EL (cell line): ENCODE measurements at places on chromosomes 13 and 19.

DNA sequence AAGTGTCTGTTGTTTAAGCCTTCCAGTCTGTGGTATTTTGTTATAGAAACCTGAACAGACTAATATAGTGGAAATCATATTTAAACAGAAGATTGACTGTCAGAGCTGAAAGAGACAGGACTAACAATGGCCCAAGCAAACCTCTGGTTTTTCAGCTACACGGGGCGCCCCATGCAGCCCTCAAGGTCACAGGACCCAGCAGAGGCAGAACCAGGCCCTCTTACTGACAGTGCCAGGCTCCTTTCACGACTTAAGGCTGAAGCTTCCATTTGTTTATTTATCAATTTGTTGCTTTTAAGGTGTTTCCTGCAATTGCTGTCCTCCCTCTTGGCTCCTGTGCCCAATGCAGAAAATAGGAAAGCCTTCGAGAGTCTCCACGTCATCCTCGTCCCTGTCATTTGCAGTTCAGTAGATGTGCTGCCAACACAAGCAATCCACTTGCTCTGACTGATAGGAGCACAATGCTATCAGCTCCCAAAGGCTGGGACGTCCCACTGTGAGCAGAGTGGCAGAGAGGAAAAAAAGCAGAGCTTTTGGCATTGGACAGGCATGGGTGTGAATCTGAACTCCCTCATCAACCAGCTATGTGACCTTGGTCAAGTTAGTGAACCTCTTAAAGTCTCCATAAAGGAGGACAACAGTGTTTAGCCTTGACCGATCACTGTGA lies 10.5 kb upstream of the SLC7A1 start:
- no peak for DNase-seq

DNA sequence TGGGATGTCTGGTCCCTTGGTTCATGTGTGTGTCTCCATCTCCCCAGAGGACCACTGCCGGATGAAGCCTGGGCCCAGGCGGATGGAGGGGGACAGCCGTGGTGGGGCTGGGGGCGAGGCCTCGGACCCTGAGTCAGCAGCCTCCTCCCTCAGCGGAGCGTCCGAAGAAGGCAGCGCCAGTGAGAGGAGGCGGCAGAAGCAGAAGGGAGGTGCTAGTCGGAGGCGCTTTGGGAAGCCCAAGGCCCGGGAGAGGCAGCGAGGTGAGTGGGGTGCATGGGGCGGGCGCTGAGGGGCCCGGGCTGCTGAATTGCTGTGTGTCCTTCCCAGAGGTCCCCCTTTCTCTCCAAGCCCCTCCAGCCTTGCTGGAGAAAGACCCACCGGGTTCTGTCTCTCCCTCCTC lies 3.2 kb downstream of the CCDC106 start:
- no peak for DNase-seq

GRCh38 chr13:30113551-30113950 lies 193.8 kb downstream of the KATNAL1 start:
- DNase-seq, result no peak

GRCh38 chr19:34675919-34676318 lies 1.0 kb downstream of the SCGB2B2 start:
- no peak for DNase-seq

GRCh38 chr19:18951721-18952281 lies 10.8 kb upstream of the HOMER3 start:
- peak; percentile 96 for DNase-seq

DNA sequence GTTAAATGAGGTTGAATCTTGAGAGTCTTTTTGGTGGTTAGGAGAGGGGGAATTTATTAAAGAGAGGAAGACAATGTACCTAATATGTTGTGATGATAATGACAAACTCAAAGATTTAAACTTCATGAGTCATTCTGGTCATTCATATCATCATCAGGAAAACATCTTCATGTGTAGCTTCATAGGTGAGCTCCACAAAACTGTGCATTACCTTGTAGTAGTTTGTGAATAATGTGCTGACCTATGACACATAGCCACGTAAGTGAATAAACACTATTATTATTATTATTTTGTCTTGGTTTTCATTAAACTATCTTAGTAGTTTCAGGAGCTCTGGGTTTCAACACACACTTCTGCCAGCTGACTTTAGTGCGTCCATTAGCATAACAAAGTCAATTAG lies 997 bp upstream of the GPC6 start:
- DNase-seq, result no peak

DNA sequence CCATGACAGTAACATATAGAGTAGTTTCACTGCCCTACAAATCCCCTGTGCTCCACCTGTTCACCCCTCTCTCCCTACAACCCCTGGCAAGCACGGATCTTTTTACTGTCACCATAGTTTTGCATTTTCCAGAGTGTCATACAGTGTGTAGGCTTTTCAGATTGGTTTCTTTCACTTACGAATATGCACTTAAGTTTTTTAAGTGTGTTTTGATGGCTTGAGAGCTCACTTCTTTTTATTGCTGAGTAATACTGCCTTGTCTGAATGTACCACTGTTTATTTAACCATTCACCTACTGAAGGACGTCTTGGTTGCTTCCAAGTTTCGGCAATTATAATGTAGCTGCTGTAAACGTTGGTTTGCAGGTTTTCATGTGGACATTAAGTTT lies 175.1 kb downstream of the ITGBL1 start:
- DNase-seq, result no peak

DNA sequence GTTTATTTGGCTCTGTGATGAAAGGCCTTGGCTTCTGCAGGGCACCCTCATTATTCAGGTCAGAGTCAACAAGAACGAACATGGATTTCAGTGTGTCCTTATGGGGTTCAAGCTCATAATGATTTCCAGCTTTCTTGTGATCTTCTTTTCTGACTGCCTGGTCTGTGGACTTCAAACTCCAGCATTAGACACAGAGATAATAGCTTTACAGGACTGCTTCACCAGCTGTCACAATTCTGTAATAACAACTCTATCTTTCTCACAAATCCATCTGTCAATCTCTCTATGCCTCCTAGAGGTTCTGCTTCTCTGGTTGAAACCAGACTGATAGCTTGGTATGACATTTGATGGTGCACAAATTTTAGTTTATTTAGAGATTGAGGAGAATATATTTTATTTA lies 13.1 kb upstream of the SLITRK6 start:
- DNase-seq, result no peak

GRCh38 chr13:49521224-49521623 lies 25.5 kb downstream of the PHF11 start:
- DNase-seq, result no peak

DNA sequence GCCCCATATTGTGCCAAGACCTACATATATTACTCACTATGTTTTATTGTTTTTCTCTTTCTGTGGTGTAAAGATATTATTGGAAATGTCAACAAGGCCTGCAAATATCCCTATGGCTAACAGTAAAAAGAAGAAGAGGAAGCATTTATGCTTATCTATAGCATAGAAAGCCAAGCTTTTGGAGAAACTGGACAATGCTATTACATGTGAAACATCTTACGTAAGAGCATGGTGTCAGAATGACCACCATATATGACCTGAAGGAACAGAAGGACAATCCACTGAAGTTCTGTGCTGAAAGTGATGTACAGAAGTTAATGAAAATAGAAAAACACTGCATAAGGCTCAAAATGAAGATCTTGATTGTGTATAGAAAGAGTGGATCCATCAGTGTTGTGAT lies 145.2 kb downstream of the KCTD12 start:
- no peak for DNase-seq

GRCh38 chr19:1852581-1853128 lies 4.4 kb upstream of the REXO1 start:
- no peak for DNase-seq

DNA sequence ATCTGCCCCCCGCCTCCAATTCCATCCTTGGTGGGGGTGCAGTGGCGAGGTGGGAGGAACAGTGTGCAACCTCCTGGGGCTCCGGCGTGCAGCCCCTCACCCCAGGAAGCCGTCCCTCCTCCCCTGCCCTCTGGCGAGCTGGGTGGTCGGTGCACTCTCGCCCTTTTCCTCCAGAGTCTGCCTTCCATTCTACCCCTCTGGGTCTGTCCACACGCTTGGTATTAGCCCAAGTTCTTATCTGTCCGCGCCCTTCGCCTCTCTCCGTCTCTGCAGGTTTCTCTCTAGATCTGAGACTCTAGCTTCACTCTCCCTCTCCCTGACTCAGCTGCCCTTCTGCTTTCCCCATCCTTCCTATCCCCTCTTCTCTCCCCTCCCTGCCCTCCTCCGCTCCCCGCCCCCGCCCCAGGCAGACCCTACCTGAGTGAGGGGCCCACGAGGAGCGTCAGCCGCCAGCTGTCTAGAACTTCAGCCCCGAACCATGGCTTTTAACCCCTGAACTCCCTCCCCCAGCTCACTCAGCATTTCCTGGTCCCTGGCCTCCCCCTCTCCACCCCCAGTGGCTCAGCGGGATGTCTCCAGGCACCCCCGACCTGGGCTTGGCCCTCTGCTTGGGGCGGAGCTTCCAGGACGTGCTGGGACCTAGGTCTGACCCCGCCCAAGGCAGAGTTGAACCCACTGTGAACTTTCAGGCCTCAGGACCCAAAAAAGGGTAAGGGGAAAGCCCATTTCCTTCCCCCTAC lies 499 bp upstream of the KLK13 start:
- no peak for DNase-seq

DNA sequence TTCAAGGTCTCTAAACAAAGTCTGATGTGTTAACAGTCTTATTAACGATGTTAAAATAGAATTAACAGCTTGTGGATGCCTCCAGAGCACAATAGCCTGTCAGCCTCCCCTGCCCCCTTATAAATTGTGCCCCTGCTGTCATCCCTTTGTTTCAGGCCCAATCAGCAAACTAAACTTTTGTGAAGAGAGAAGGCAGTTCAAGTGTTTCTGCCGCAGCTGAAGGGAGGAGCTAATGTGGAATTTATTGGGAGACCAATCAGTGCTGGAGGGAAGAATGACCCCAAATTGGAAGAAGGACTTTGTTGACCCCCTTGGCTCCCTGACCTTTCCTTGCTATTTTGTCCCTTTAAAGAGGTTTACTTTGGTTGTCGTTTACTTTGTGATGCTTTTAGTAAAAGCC lies 160.5 kb downstream of the TM9SF2 start:
- no peak for DNase-seq

- no peak for DNase-seq
Observed at GRCh38 chr19:19687090-19687489, 18.5 kb downstream of the ZNF101 start.

DNA sequence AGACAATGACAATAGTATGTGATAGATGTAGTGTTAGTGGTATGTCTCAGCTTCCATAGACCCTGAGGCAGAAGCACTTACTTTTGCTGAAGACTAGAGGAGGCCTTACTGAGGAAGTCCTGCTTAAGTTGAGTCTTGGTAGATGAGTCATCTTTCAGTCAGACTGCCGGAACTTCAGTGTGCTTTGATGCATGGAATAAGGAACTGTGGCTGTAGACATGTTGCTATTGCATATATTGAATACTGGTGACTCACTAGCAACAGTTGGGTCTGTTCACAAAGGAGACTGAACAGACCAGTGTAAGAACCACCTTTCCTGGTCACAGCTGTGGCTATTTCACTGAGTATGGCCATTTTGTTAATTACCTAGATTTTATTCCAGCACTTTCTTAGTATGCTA lies 1000.6 kb downstream of the OLFM4 start:
- DNase-seq, result no peak

DNA sequence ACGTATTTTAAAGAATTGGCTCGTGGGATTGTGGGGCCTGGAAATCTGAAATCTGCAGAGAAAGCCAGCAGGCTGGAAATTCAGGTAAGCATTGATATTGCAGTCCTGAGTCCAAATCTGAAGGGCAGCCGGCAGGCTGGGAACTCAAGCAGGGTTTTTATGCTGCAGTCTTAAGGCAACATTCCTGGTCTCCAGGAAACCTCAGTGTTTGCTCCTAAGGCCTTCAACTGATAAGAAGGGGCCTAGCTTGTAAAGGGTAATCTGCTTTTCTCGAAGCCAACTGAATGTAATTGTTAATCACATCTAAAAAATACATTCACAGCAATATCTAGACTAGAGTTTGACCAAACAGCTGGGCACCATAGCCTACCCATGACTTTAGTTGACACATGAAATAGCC lies 154.4 kb downstream of the EFNB2 start:
- DNase-seq, result no peak

GRCh38 chr19:18999016-18999758 lies 34.1 kb downstream of the SUGP2 start:
- DNase-seq, result peak; percentile 52

GRCh38 chr19:33628921-33629825 lies 7.4 kb downstream of the CHST8 start:
- no peak for DNase-seq

GRCh38 chr13:75494491-75494890 lies 12.5 kb upstream of the TBC1D4 start:
- peak; percentile 54 for DNase-seq

DNA sequence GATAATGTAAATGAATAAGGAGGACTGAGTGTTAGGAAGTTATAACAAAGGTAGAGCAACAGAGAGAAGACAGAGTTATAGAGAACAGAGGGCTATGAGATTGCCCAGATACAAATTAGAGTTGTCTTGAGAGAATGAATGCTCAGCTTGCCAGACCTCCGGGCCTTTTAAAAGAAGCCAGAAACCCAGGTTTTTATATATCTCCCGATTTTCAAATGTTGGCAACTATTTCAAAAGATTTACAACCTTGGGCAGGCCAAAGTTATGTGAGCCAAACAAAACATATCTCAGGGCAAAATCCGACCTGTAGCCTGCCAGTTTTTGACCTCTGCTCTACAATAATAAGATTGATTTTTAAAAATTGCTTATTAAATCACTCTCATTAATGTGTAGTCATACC lies 573.1 kb upstream of the SLC10A2 start:
- no peak for DNase-seq

GRCh38 chr19:35205733-35206323 lies 22.7 kb downstream of the FAM187B start:
- no peak for DNase-seq

GRCh38 chr19:41307090-41307875 lies 2.7 kb upstream of the CCDC97 start:
- DNase-seq, result no peak

GRCh38 chr19:34171539-34171876 lies 796 bp upstream of the LSM14A start:
- DNase-seq, result peak; percentile 70

DNA sequence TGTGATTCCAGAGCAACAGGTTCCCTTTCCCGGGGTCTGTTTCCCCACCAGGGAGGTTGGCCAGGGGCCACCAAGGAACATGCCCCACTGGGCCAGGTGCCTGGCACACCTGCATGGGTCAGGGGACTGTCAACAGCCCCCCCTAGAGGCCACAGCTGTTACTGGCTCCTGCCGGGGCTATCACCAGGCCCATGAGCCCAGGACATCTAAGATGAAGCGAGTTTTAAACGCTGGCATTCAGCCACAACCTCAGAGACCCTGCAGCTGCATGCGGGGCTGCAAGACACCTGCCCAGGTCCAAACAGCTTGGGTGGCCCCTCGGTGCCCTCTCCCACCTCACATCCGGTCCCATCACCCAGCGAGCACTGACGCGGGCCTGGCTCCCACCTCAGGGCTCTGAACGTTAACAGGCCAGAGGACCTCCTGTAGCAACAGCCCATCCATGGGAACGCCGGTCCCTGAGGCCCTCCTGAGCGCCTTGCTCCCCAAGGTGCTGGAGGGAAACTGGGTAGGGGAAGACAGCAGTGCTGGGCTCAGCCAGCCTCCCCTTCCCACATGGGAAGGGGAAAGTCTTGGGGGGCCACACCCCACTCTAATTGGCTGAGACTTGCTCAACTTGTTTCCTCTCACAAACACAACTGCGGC lies 12.0 kb downstream of the KHSRP start:
- DNase-seq, result peak; percentile 29

GRCh38 chr19:29963576-29963975 lies 21.5 kb downstream of the URI1 start:
- DNase-seq, result no peak
